ENCODE measurements at places on chromosomes 11 and 22. TPM values are rescaled to one million over a fixed set of nuclear protein-coding genes. Genes with fewer than 3 reads are reported as not detected.

The PHOX2A gene
- not detected for total RNA-seq

The MMP13 gene
- total RNA-seq = not detected

The VPREB3 gene
- total RNA-seq = 2.1 TPM

The OR2AG1 gene
- total RNA-seq = not detected

The CHST1 gene
- total RNA-seq = 2.6 TPM

The MS4A8 gene
- not detected for total RNA-seq

- DNase-seq = no peak
These were observed 227.6 kb downstream of the ST3GAL4 start for GRCh38 chr11:126583101-126583500.

DNA sequence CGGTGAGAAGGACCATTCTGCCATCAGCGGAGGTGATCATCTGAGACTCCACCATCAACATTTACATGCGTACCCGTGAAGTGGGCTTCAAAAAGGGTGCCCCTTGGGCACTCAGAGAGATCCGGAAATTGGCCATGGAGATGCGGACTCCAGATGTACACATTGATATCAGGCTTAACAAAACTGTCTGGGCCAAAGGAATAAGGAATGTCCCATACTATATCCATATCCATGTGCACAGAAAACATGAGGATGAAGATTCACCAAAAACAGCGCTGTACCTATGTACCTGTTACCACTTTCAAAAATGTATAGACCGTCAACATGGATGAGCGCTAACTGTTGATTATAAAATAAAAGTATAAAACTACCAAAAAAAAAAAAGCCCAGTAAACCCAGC lies 10.8 kb downstream of the HSPA8 start:
- no peak for DNase-seq

DNA sequence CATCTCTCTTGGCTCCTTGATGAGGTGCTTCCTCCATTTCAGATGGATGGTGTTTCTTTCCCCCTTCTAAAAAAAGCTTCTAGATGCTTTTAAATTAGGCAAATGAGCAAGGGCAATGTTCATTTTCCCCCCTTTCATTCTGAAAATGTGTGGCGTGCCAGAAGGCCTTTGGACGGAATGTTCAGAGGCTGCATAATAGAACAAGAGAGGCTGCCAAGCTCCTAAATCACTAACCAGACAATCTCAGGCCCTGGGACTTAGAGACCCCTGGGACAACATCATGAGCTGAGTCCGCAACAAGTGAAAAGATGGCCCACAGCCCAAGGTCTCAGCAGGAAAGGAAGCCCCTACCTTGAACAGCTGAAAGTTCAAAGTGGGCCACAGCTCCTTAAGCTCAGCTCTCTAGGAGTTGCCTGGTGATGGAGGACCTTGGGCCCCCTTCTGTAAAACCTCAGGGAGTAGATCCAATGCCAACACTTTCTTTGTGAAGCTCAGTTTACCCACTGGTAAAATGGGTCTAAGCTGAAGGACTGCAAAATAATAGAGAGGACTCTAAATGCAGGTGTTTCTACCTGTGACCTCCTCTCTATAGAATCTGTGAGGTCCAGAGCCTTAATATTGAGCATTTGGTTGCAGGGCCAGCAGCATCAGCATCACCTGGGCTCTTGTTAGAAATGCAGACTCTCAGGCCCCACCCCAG lies 144.0 kb downstream of the FBXO7 start:
- DNase-seq = no peak

GRCh38 chr22:33984656-33985285 lies 64.5 kb upstream of the LARGE1 start:
- DNase-seq = no peak

DNA sequence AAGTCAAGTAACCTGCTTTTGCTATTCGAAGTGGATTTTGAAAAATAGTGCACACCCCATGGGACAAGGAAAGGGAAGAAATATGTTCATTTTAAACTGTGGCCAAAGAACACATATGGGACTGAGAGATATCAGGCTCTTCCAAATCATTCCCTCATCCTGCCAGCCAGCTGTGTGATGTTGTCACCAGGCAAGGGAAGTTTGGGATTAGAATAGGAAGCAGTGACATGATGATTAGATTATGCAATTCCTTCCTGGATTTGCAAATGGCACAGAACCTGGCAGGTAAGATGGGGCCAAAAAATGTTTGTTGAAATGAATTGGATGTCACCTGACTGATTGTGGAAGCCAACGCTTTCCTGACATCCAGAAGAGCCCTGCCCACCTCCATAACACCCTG lies 4.9 kb upstream of the SCN3B start:
- DNase-seq = no peak

DNA sequence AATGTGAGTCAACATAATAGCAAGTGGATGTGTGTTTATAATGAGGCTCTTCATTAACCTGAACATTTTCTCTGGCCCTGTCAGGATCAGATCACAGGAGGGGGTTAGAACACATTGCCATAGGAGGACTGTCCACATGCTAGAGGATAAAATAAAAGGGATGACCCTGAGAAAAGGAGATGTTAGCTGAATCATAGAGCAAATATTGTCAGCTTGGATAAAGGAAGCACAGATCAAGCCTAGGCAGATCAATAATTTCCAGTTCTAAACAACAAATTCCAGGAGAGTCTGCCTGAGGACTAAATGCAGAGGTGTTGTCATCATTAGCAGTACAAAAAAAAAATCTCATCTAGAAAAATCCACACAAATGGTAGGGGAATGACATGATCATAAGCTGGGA lies 337.9 kb downstream of the LRRC4C start:
- no peak for DNase-seq

DNA sequence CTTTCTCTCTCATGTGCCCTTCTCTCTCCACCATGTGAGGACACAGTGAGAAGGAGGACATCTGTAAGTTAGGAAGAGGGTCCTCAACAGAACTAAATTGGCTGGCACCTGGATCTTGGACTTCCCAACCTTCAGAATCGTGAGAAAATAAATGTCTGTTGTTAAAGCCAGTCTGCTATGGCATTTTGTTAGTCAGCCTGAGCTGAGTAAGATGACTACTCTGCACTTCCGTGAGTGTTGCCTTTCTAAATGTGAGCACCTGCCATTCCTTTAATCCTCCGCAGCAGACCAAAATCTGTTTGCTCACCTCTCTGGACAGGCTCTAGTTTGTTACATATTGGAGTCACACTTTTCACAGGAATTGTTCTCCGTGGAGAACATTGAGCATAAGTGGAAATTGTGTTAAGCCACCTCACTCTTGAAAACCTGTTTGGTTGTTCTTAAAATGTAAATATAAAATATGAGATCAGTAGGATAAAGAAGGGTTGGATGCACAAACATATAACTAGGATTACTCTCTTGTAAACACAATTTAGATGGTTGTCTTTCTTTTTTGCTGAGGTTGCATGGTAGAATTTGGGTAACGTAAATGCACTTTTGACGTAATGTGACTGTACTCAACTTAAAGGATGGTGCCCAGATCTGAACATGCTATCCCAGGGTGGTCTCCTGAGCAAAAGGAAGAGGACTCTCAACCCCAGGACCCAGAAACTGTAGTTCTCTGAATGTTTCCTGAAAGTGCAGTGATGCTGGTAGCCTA lies 65.9 kb downstream of the SNX19 start:
- no peak for DNase-seq

GRCh38 chr11:128239306-128239705 lies 348.1 kb downstream of the ETS1 start:
- DNase-seq = no peak

DNA sequence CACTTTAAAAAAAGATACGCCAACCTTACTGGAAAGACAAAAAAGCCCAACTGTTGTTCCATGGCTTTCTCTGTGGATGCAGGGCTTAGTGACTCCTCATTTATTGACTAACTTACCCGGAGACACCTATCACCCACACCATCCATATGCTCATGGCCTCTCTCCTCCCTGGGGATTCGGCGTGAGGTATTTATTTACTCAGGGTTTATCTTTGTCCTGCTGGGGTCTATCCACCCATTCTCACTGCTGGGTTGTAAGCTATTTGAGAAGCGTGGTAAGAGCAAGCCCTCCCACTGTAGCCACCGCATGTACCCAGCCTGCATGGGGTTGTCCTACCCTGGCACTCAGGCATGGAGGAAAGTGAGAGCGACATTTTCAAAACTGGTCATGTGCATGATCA lies 93.6 kb downstream of the NELL1 start:
- DNase-seq = no peak

DNA sequence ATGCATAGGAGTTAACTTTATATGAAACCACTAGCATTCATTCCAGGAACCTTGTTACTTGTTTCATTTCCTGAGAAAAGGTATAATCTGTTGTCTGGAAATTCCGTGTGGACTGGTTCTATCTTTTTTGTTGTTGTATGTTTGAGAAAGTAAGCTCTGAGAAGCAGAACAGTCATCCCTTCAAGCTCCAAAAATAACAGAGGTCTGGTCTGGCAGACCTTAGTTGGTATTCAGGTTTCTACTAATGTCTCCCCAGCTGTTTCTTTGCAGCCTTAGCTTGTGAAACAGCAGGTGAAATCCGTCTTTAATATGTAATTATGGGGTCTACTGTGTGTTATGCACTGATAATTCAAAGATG lies 2.4 kb downstream of the RNF121 start:
- DNase-seq = no peak

DNA sequence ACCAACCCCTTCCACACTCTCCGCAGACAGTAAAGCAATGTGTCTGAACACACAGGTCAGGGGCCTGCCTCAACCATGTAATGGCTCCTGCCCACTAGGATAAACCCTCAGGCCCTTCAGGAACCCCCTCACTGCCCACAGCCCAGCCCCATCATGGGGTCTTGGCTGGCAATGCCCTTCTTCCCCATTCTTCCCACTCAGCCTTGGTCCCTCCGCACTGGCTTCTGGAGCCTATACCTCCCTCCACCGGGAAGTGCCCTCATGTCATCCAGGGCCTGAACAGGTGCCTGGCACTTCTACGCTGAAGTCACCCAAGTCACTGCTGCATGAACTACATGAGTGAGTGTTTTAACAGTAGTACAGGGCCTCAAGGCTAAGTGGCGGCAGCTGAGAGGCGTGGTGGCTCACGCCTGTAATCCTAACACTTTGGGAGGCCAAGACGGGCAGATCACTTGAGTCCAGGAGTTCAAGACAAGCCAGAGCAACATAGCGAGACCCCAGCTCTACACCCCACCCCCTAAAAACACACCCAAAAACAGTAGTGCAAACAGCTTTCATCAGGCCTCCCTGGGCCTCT lies 74.8 kb upstream of the PITPNB start:
- DNase-seq = peak; percentile 53

- no peak for DNase-seq
These were observed 49.2 kb downstream of the DBX1 start for GRCh38 chr11:20110908-20111669.

DNA sequence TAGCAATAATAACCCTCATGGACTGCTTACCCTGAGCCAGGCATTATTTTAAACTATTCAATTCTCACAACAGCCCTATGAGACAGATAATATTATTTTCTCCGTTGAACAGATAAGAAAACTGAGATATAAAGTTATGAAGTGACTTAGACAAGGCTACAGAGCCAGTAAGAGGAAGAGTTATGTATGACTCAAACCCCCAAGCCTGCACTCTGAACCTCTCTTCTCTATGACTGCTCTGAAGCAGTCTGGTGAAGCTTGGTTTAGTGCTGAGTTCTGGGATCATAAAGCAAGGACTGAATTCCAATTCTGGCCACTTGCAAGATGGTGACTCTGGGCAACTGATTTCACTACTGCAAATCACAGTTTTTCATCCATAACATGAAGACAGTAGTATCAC lies 34.5 kb downstream of the TNKS1BP1 start:
- DNase-seq = no peak

DNA sequence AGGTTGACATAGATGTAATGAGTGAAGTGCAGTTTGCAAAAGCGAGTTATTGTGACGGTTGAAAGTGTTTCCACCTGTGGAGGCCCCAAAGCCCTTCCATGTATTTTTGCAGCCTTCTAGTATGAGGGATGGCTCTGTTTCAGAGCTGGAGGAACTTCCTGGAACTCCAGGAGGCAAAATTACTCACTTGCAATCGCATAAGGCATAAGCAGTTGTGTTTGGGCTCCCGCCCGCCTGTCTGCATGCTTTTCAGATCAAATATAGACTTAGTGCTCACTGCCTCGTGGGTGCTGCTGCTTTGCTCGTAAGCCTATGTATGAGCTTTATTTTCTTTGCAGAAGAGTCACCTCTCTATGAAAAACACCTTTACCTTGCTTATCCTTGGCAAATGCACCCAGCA lies 146.8 kb upstream of the LARGE1 start:
- DNase-seq = no peak

DNA sequence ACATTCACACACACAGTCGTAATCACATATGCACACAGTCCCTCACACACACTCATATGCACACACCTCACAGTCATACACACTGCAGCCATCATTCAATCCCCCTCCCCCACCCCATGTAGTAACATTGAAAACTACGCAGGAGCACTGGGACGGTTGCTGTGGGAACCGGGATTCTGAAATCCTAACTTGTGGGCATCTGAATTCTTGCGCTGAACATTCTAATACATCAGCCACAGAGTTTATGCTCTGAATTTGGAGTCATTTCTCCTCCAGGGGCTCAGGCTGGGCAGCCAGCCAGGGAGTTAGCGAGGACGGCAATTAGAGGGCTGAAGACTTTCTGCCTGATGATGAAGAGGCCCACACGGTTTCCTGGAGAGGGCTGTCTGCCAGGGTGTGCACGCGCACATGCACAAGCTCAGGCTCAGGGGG lies 32.7 kb downstream of the CD6 start:
- no peak for DNase-seq

DNA sequence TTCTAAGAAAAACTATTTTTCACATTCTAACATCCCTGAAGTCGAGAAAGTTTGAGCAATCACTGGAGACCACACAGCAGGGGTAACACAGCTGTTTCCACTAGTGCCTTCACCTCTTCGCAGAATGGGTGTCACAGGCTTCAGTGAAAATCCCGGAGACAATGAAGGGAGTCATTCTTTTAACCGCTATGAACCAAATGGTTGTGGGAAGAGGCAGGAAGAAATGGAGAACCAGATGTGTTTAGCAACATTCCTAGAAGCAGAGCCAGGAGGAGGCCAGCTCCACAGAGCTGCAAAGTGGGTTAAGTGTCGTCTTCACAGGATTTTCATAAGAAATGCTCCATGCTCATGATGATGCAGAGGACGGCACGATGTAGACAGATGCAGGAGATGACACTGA lies 221.1 kb downstream of the LARGE1 start:
- no peak for DNase-seq

DNA sequence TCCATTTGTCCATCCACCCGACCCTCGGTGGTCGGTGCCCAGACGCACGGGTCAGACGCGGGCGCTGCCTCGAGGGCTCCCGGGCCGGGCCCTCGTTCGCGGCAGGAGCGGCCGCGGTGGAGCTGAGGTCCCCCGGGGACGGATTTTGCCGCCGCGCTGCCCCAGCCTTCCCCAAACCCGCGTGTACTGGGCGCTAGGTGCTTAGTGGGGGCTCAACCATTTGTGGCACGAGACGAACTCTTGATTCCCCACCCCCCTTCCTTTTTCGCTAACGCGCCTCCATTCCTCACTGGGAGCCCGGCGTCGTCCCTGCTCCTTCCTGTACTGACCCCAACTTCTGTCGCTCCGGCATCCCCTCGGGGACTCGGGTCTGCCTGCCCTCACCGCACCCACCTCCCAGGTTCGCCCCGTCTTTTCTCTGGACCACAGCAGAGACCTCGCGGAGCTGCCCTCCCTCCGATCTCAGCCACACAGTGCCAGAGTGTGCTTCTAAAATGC lies 789 bp upstream of the CBX7 start:
- DNase-seq = no peak
